ENCODE measurements at places on chromosomes 7 and 10.

DNA sequence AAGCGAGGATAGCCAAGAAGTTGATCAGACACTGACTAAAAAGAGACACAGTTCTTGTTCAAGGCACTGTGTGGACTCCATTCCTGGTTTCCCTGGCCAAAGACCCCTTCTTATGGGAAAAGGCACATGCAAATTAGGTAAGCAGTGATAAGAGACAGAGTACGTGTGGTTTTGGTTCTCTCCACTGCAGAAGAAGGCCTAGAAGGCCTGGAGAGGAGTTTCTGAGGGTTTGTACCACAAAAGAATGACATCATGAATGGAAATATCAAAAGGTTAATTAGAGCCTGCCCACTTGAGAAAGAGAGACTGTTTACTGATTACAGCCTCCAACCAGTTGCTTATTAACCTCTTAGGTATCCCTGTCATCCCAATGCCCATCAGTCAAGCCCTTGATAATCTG, 137.5 kb downstream of the ZNF365 start:
- no peak for DNase-seq

GRCh38 chr7:129574487-129574886, 37.0 kb upstream of the NRF1 start:
- DNase-seq, result no peak

GRCh38 chr10:120969219-120969645, 118.1 kb downstream of the WDR11 start:
- DNase-seq, result no peak

- no peak for DNase-seq
Observed at GRCh38 chr10:71070741-71071140, 141.6 kb upstream of the UNC5B start.

- no peak for DNase-seq
Observed at GRCh38 chr7:69020536-69020935, 577.7 kb upstream of the AUTS2 start.

DNA sequence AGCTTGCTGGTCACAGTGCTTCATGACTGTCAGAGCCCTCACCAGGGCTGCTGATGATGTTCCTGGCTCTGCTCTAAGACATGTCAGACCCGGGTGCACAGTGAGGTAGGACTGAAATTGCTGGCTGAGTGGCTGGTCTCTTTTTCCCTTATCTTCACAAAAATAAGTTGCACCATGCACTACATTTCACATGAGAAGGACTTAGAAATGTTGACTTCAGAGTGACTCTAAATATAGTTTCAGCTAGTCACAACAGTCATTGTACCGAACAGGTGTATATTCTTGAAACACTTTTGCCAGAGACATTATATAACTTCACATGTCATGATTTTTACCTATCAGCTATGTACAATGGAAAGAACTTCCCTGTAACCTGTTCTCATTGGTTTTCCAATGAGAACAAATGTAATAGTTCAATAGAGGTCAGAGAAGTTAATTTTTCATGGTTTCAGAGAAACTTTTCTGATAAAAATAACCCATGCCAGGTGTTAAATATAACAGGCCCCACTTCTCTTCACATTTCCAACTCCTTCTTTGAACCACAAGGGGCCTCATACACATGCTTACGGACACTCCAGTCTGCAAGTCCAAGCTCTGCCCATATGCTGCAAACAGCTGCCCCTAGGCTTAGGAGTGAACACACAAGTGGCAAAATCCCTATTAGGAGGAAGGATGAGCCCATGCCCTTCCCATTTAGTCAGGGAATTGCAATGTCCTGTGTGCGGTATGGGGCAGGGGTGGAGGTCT, 115.6 kb downstream of the CDK6 start:
- DNase-seq, result no peak

- no peak for DNase-seq
Observed at GRCh38 chr7:17622451-17622850, 317.8 kb downstream of the SNX13 start.

- DNase-seq, result no peak
Observed at GRCh38 chr10:117137031-117137910, 799 bp downstream of the VAX1 start.

DNA sequence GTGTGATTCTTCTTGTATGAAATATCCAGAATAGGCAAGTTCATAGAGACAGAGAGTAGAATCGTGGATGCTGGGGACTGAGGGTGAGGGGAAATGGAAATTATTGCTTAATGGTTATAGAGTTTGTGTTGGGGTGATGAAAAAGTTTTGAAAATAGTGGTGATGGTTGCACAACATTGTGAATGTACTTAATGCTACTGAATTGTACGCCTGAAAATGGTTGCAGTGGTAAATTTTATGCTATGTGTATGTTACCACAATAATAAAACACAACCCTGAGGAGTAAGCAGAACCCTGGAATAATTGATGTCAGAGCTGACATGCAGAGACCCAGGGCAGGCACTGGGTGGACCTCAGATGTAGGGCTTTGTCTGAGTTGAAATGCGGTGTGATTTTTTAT, 57.6 kb downstream of the TACR2 start:
- DNase-seq, result no peak

GRCh38 chr7:33736521-33737221, 168.7 kb upstream of the BMPER start:
- DNase-seq, result no peak

Data from stimulated activated CD4-positive, alpha-beta T cell treated with anti-CD3 and anti-CD28 coated beads, Interleukin-1b, Interleukin-23, amount 100 ng/mL, for 24 hours (primary cell).